ENCODE measurements at places on chromosomes 6 and 20. TPM values are rescaled to one million over a fixed set of nuclear protein-coding genes. Genes with fewer than 3 reads are reported as not detected.

HLA-DQA2 gene
- not detected for total RNA-seq

GJA10 gene
- total RNA-seq = not detected

MOG gene
- total RNA-seq = not detected

SRMS gene
- not detected for total RNA-seq

DNA sequence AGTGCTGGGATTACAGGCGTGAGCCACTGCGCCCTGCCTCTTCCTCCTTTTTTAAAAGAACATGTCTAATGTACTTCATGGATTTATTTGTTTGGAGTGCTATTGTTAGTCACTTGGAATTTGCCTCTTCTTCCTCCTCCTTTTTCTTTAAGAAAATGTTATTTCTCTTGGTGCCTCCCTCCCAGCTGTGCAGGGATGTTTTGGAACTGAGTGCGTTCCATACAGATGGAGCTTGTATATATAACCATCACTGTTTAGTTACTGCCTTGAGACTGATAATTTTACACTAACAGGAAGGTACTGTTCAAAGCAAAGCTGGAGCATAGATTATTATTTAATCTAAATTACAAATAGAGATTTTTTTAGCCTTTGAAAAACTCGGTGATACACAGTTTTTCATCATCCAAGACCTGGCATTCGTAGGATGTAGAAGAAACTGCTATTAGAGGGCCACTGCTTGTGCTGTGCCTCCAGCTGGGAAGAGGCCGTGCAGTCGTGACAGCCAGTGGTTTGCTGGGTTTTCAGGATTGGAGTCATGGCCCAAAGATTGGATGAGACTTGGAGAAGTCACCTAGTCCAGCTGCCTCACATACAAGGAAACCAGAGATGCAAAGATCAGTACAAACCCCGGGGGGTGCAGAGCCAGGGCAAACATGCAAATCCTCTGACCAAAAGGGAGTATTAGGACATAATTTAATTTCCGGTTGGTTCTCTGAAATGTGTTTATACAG is 123.1 kb downstream of the PLEKHG1 start:
- H3K36me3 ChIP-seq = no peaks in the 10 kb centered on the region
- H3K27ac ChIP-seq = no peak overlapping the region
- no peak for DNase-seq
- no peak overlapping the region for H3K4me3 ChIP-seq
- H3K4me1 ChIP-seq = no peaks in the 10 kb centered on the region
- H3K27me3 ChIP-seq = no peaks in the 10 kb centered on the region

DNA sequence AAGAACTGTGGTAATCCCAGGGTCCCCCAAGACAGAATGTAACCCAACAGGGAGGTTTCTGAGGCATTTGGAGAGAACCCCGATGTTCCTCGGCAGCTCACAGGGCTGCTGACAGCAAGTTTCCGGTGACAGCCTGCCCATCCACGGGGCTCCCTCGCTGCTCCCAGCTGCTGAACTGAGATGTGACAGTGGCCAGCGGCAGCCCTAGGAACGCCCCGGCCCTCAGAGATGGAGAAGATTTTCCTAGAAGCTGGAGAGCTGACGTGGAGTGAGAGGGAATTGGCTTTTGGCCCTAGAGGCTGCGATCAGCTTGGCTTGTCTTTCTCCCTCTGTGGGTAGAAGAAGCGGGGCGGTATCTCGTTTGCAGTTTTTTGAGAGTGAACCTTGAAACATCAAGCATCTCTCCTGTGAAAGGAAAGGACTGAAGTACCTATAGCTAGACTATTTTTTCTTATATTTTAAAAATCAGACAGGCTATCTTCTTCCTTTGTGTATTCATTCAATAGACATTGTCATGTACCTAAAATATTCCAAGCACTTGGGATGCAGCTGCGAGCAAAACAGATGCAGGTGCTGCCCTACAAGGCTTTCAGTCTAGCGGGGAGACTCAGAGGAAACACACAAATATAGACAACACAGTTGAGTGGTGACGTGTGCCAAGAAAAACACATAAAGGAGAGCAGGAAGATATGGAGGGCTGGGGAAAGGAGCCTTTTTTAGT is 28.4 kb upstream of the NFATC2 start:
- H3K36me3 ChIP-seq = no peaks in the 10 kb centered on the region
- no peak for DNase-seq
- no peaks in the 10 kb centered on the region for H3K27me3 ChIP-seq
